ENCODE measurements at places on chromosomes 1 and 21. TPM values are rescaled to one million over a fixed set of nuclear protein-coding genes. Genes with fewer than 3 reads are reported as not detected.

The CHRNB2 gene
- not detected for total RNA-seq

The C1orf115 gene
- 0.11 TPM for total RNA-seq

DNA sequence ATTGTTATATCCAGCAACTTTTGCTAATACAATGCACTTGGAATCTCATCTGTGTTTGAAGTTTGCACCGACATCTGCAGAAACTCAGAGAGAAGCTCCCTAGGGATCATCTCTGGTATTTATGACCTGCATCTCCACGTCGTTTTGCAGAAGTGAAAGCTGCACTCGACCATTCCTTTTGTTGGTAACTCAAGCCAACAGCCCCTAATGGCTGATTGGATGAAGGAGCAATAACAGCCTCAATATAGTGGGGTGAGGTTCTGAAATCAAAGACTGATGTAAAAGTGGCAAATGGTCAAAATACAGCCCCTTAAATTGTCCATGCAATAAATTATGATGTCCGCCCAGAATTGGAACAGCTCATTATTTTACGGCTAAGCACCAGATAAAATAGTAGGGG is 344.2 kb upstream of the KAZN start:
- no peaks in the 10 kb centered on the region for H3K27me3 ChIP-seq
- H3K36me3 ChIP-seq: no peaks in the 10 kb centered on the region
- H3K4me3 ChIP-seq: no peak overlapping the region
- no peaks in the 10 kb centered on the region for H3K4me1 ChIP-seq

The DBT gene
- 10.7 TPM for total RNA-seq

DNA sequence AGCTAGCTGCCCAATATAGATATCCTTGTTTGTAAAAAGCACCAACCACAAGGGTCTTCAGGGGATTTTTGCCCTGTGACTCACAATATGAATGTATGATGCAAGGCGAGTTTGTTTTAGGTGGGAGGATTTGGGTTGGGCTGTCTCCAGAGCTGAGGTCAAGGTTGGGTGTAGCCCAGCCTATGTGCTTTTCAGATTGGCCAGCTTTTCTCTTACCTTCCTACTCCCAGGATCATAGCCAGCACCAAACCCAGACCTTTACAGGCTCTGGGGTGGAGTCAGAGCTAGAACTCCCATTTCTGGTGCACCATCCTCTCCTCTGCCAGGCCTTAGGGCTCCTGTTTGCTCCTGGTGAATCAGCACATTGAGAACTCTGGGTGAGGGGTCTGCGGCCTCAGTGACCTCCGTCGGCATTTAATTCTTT is 55.6 kb upstream of the GCLM start:
- H3K4me3 ChIP-seq: no peak overlapping the region
- no peak for DNase-seq
- H3K27me3 ChIP-seq: peaks cover 6% of the 10 kb centered on the region
- H3K27ac ChIP-seq: no peak overlapping the region
- H3K36me3 ChIP-seq: no peaks in the 10 kb centered on the region

The UHMK1 gene
- total RNA-seq: 56.3 TPM

DNA sequence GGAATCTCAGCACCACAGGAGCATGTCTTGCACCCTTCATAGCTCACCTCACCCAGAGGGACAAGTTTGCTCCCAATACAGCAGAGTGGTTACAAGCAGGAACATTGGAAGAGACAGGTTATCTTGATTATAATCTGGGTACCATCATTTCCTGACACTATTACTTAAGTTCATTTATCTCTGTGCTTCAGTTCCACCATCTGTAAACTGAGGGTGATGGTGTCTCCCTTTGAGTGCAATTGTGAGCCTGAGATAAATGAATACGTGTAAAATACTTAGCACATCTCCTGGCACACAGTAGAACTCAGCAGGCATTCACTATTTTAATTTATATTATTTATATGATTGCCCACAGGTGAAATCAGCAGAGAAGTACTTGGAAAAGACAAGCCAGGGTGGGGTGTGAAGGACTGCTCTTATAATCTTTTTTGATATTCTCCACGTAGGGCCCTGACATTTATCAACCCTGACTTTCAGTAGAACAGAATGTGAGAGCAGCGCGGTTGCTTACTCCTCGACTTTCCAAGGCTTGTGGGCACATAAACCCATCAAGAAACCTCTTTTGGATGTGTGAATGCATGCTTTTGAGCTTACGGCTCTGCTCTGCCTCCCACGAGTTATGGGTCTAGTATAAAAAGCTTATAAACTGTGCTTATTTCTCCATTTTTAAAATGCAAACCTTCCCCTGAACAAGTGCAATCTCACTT is 34.9 kb downstream of the DUSP10 start:
- DNase-seq: no peak
- peaks cover 70% of the 10 kb centered on the region for H3K36me3 ChIP-seq

- no peaks in the 10 kb centered on the region for H3K4me1 ChIP-seq
- no peaks in the 10 kb centered on the region for H3K36me3 ChIP-seq
- DNase-seq: no peak
- no peak overlapping the region for H3K4me3 ChIP-seq
Observed at GRCh38 chr1:29352719-29353420, 116.5 kb downstream of the PTPRU start.

DNA sequence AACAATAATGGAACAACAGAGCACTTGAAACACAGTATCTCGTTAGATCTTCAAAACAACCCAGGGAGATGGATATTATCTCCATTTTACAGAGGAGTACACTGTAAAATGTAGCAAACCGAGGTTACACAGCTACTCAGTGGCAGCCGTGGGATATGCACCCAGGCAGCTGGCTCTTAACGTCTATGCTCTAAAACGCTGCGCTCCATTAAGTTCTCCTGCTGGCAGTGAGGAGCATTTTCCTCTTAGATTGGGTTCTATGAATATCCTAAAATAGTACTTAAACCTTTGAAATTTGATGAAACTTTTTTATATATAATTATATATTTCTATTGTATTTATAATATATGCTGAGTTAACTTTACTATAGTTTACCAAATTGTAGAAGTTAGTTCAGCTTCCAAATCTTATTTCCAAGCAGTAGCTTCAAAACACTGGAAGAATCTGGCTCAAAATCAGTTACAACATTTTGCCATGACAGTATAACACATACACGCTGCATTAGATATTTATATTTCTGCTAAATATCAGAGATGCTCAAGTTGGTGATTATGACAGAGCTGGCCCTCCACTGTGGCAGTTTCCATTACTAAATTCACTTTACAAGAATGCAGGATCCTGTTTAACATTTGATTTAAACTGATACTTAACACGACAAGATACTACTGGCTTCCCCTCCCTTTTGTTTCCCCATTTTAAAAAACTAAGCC is 49.5 kb downstream of the TGFBR3 start:
- DNase-seq: no peak
- no peak overlapping the region for H3K27ac ChIP-seq
- no peak overlapping the region for H3K4me3 ChIP-seq
- H3K4me1 ChIP-seq: peaks cover 4% of the 10 kb centered on the region
- H3K36me3 ChIP-seq: no peaks in the 10 kb centered on the region

The VASH2 gene
- 1.8 TPM for total RNA-seq

The KIF26B gene
- 0.28 TPM for total RNA-seq

- H3K36me3 ChIP-seq: no peaks in the 10 kb centered on the region
- H3K4me3 ChIP-seq: no peak overlapping the region
- H3K27me3 ChIP-seq: peaks cover 1% of the 10 kb centered on the region
- no peak overlapping the region for H3K27ac ChIP-seq
- no peak for DNase-seq
- H3K4me1 ChIP-seq: peaks cover 2% of the 10 kb centered on the region
Observed at GRCh38 chr1:178101654-178102053, 7.8 kb downstream of the RASAL2 start.

- H3K27me3 ChIP-seq: peaks cover 17% of the 10 kb centered on the region
- H3K27ac ChIP-seq: no peak overlapping the region
- H3K4me3 ChIP-seq: no peak overlapping the region
Observed at GRCh38 chr1:244062156-244062725, 11.2 kb downstream of the ZBTB18 start.

The SLC22A15 gene
- 0.52 TPM for total RNA-seq

GRCh38 chr21:40386981-40387747 is 459.8 kb downstream of the DSCAM start:
- H3K27ac ChIP-seq: no peak overlapping the region
- no peak for DNase-seq
- no peaks in the 10 kb centered on the region for H3K36me3 ChIP-seq
- no peak overlapping the region for H3K4me3 ChIP-seq

- peaks cover 6% of the 10 kb centered on the region for H3K4me1 ChIP-seq
- H3K27ac ChIP-seq: no peak overlapping the region
- H3K36me3 ChIP-seq: no peaks in the 10 kb centered on the region
- no peaks in the 10 kb centered on the region for H3K27me3 ChIP-seq
- H3K4me3 ChIP-seq: no peak overlapping the region
Observed at GRCh38 chr1:45913731-45914501, 110.5 kb downstream of the MAST2 start.

- H3K4me3 ChIP-seq: no peak overlapping the region
- H3K27me3 ChIP-seq: peaks cover 3% of the 10 kb centered on the region
- no peak for DNase-seq
- no peak overlapping the region for H3K27ac ChIP-seq
- no peaks in the 10 kb centered on the region for H3K36me3 ChIP-seq
- no peaks in the 10 kb centered on the region for H3K4me1 ChIP-seq
Observed at GRCh38 chr1:224565186-224565585, 50.9 kb upstream of the CNIH3 start.

The LRRC53 gene
- not detected for total RNA-seq

The PLEKHA6 gene
- total RNA-seq: 1.9 TPM

The HSF2BP gene
- 0.97 TPM for total RNA-seq

DNA sequence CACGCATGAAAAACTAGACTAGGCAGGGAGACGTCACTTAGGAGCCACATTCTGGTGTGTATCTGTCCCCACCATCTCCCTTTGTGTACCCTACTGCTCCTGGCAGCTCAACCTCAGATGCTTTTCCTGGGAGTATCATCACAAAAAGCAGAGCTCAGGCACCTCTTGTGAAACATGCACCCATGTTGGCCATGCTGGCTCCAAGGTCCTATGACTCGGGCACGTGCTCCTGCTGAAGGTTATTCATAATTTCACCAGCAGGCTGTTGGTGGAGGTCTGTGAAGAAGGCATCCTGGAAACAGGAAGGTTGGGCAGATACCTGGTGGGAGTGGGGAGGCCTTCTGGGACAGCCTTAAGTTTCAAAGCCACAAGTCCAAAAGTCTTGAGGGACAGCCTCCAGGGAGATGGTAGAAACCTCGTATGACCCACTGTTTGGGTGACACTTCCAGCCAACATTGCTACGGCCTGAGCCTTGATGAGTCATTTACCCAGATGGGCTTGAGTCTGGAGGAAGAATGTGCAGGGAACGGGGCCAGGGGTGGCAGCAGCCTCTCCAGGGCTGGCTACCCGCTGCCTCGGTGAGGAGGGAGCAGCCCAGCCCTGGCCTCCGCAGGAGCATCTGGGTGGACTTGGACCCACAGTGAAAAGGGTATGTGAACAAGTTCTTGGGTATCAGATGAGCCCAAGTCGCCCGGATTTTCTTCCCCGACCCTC is 75.8 kb downstream of the PGBD5 start:
- H3K36me3 ChIP-seq: no peaks in the 10 kb centered on the region
- DNase-seq: no peak
- no peaks in the 10 kb centered on the region for H3K4me1 ChIP-seq
- H3K4me3 ChIP-seq: no peak overlapping the region
- H3K27ac ChIP-seq: no peak overlapping the region

DNA sequence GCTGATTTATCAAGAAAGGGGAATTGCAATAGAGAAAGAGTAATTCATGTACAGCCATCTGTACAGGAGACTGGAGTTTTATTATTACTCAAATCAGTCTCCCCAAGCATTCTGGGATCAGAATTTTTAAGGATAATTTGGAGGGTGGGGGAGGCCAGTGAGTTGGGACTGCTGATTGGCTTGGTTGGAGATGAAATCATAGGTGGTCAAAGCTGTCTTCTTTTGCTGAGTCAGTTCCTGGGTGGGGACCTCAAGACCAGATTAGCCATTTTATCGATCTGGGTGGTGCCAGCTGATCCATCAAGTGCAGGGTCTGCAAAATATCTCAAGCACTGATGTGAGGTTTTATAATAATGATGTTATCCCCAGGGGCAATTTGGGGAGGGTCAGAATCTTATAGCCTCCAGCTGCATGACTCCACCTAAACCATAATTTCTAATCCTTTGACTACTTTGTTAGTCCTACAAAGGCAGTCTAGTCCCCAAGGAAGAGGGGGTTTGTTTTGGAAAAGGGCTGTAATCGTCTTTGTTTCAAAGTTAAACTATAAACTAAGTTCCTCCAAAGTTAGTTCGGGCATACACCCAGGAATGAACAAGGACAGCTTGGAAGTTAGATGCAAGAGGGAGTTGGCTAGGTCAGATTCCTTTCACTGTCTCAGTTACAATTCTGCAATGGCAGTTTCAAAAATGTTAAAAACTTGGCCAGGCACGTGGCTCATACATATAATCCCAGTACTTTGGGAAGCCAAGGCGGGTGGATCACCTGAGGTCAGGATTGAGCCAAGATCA is 16.9 kb upstream of the RAB3B start:
- H3K4me3 ChIP-seq: no peak overlapping the region
- DNase-seq: no peak
- no peak overlapping the region for H3K27ac ChIP-seq
- H3K27me3 ChIP-seq: peaks cover 23% of the 10 kb centered on the region
- no peaks in the 10 kb centered on the region for H3K36me3 ChIP-seq
- no peaks in the 10 kb centered on the region for H3K4me1 ChIP-seq

The PHTF1 gene
- 22.5 TPM for total RNA-seq

The ST3GAL3 gene
- 26.1 TPM for total RNA-seq

GRCh38 chr21:45781741-45782140 is 138.2 kb downstream of the PCBP3 start:
- H3K4me3 ChIP-seq: no peak overlapping the region
- no peaks in the 10 kb centered on the region for H3K36me3 ChIP-seq
- no peaks in the 10 kb centered on the region for H3K4me1 ChIP-seq
- no peak overlapping the region for H3K27ac ChIP-seq
- no peaks in the 10 kb centered on the region for H3K27me3 ChIP-seq

The NTRK1 gene
- 253 TPM for total RNA-seq

DNA sequence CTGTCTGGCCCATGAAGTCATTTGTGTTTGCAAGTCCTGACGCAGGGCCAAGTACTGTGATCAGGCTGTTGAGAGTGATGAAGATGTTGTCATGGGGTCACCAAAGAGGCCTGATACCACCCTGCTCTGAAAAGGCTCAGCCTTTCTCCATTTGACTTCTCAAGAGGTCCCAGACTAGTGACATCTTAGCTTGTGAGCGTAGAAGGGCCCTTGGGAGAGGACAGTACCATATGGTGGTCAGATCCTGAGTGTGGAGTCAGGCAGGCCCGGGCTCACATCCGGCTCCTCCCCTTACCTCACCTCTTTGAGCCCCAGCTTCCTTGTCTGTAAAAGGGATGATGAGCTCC is 29.6 kb downstream of the SERINC2 start:
- no peaks in the 10 kb centered on the region for H3K36me3 ChIP-seq
- H3K27ac ChIP-seq: no peak overlapping the region

DNA sequence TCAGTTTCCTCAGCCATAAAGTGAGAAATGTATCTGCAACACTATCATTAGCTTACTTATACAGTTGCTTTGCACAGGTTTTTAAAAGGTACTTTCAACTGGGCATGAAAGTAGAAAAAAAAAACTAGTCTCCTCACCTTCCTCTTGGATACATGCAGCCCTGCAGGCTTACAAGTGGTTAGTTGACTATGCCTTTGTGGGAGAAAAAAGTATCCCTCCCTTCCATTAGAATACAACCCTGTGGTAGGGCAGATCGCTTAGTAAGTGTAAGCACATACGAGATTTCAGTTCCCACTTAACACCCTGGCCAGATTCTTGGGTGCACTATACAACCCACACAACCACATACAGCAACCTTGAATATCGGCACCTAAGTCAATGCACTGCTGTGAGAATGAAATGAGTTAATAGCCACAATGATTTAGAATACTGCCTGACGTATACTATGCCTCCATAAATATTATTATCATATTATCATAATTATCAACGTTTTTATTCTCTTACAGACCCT is 54.7 kb downstream of the PIGK start:
- H3K4me3 ChIP-seq: no peak overlapping the region
- DNase-seq: no peak
- peaks cover 23% of the 10 kb centered on the region for H3K36me3 ChIP-seq
- H3K4me1 ChIP-seq: no peaks in the 10 kb centered on the region
- H3K27ac ChIP-seq: no peak overlapping the region
- H3K27me3 ChIP-seq: no peaks in the 10 kb centered on the region

The KCNE2 gene
- total RNA-seq: not detected
